Stimulated activated CD4-positive, alpha-beta T cell treated with anti-CD3 and anti-CD28 coated beads, Interleukin-1b, Interleukin-23, amount 100 ng/mL, for 24 hours (primary cell): ENCODE measurements at places on chromosomes 16 and 17.

- no peak for DNase-seq
Observed at GRCh38 chr17:79026376-79027273, 2.7 kb downstream of the C1QTNF1 start.

DNA sequence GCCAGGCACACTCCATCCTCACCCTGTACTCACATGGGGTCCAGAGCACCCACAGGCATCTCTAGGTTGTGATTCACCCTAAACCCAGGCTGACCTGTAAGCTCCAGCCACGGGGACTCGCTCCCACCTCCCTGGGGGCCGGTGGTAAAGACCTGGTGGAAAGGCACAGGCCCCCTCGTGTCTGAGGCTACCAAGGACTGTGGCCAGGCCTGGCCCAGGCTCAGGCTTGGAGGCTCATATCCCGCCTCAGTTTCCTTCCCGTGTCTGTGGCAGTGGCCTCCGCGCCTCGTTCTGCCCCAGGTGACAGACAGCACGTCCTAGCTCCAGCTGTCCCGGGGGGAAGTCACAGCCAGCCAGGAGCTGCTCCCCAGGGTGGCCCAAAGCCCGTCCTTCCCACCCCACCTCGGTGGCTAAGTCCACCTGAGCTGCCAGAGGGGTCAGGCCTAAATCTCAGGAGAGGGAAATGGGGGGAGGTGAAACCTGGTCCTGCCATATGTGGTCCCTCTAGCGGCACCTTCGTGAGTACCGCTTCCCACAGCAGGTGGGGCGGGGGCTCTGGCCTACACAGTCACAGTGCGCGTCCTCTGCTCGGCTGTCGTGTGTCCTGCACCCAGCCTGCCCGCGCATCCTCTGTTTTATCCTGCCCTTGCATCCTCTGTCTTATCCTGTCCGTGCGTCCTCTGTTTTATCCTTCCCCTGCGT is 12.6 kb downstream of the CDH15 start:
- no peak for DNase-seq

DNA sequence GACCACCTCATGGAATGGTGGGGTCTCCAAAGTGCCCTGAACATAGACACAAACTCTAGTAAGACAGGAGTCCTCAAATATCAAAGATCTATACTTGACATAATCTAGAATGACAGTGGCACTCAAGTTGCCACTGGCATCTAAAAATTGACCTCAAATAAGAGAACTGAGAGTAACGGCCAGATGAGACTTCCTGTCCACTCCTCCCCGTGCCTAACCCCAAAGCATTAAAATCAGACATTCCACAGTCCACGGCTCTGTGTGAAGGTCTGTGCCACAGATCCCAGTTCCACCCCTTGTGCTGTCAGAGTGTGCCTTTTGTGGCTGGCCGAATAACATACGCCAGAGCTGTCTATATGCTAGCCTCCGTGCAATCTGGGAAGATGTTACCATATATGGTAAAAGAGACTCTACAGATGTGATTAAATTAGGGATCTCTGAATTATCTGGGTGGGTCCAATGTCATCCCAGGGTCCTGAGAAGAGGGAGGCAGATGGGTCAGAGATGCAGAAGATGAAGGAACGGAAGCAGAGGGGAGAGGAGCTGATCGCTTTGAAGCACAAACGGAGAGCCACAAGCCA is 21.0 kb upstream of the EVPL start:
- no peak for DNase-seq

GRCh38 chr16:35188288-35189155 is 1729.1 kb downstream of the TP53TG3F start:
- DNase-seq = no peak

DNA sequence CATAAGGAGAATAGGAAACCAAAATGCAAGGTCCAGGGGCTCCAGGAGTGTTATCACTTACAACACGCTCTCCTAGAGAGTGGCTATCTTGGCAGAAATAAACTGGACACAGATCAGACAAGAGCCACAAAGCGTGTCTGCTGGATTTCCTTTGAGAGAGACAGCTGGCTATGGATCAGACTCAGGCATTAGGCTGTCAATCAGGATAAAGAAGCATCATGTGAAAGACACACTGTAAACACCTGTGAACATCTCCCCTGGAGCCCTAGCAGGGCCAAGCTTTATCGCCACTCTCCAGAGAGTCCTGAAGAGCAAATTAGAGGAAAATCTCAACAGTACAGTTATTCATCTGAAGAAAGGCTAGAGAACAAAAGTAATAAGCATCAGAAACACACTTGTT is 26.0 kb downstream of the SYCE1L start:
- no peak for DNase-seq

- no peak for DNase-seq
Observed at GRCh38 chr17:49987681-49988441, 7.2 kb downstream of the DLX3 start.

- DNase-seq = no peak
Observed at GRCh38 chr17:29110372-29110757, 67.4 kb downstream of the PIPOX start.

DNA sequence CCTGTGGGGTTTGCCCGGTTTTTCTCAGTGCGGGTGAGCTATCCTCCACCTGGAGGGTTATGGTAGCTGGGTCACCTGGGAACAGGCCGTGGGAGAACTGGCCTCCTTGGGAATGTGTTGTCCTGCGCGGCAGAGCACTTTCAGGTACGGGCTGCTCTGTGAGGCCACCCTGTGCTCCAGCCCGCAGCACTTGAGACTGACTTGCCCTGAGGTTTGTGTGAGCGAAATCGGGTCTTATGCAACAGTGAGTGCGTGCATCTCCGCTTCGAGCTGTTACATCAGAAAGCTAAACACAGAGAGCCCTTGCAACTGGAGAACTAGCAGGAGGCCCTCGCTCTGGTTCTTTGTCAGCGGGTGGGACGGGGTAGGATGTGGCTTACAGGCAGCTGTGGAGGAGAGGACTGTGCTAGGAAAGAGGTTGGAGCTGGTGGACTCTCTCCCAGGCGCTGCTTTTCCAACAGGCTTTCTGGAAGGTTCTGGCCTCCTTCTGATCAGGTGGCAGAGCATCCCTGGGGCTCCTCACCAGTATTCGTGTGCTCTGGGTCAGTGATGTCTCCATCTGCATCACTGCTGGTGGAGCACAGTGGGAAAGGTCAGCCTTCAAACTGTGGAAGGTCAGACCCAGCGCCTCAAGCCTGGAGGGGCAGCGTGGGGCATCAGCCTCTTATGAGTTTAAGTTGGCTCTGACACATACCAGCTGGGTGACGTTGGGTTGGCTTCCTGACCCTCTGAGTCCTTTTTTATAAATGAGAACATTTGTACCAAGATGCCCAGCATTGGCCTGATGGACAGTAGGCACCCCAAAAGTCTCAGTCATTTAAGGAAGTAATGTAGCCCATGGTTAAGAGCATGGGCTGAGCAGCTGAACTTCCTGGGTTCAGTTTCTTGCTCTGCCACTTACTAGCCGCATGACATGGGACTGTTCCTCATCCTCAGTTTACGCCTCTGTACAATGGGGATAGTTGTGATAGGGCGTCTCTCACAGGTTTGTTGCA is 76.3 kb downstream of the KSR1 start:
- DNase-seq = no peak

- no peak for DNase-seq
Observed at GRCh38 chr17:72715906-72716572, 376.4 kb downstream of the SLC39A11 start.

DNA sequence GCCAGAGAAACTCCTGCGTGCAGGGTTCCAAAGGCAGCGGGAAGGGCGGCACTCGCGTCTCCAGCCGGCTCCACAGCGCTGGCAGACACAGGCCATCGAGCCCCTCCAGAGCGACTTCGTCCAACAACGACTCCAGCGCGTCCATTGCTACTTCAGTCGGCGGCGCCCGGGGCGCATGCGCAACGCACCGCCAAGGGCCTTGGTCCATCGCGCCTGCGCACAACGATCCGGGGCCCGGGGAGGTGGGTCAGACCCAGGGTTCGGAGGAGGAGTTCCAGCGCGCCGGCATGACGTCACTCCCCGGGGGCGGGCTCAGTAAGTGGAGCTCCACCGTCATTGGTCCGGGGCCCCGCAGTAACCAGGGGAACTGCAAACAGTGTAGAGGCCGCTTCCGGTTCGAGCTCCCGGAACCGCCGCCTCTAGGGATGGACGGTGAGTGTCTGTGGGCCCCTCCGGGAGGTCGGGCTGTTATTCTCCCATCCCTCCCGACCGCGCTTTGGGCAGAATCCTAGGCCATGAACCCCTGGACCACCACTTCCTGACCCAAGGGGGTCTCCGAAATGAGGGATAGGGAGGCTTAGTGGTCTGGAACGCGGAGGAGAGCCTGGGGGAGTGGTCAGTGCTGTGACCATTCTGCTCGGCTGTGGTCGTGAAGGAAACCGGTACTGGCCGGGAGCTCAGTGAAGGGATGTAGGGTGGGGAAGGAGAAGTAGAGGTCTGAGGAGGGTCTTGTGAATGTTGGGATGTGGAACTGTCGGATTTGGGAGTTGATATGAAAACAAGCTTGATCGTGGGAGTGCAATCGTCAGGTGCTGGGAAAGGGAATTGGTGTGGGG is at the start of the genes GTF3C1 and KATNIP:
Gene GTF3C1, minus strand, starts transcription at position 168 of the 836 bp plus-strand sequence. Its CDS starts 23 bp downstream, at position 145.
Gene KATNIP, plus strand, starts transcription at position 399 of the 836 bp plus-strand sequence. Its CDS starts 27 bp downstream, at position 426.
- DNase-seq = peak; percentile 100

- DNase-seq = no peak
Observed at GRCh38 chr16:89822188-89823086, 5.8 kb upstream of the SPIRE2 start.

DNA sequence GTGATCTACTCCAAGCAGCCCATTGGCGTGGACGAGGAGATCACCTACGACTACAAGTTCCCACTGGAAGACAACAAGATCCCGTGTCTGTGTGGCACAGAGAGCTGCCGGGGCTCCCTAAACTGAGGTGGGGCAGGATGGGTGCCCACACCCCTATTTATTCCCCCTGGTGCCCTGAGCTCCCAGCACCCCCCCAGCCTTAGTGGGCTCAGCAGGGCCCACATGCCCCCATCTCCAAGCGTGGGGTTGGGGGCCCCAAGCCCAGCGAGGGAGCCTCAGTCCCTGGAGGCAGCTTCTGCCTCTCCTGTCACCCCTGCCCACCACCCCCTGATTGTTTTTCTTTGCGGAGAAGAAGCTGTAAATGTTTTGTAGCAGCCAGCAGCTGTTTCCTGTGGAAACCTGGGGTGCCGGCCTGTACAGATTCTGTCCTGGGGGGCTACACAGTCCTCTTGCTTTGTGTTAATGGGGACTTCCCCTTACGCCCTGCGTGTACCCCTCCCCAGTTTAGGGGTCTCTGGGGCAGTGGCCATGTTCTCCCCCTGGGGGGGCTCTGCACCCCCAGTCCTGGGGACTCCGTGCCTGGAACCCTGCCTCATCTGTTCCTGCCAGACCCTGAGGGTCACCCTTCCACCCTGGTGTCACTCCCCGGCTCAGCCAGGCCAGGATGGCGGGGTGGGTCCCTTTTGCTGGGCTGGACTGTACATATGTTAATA is 953 bp upstream of the HSD3B7 start:
- DNase-seq = no peak

- no peak for DNase-seq
Observed at GRCh38 chr16:87705771-87706277, 60.0 kb downstream of the KLHDC4 start.

- DNase-seq = no peak
Observed at GRCh38 chr16:15865742-15866141, 8.9 kb upstream of the MYH11 start.

DNA sequence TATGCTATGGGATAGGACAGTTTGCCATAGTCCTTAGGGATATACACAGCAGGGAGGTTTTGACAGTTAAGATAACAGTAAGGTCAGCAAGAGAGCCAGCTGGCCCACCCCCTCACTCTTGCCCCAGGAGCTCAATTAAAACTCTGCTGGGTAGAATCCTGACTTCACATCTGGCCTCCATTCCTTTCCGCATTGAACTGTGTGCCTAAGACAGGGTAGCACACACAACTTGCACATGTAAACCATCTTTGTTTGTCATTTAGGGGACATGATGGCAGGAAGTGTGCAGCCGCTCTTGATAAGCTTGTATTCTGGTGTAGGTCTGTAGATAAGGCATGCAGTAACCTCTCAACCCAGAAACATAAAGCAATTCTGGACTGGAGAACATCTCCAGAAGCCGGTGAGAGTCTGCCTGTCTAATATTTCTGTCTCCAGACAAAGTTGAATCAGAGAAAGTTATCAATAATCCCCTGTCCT is 5.2 kb downstream of the MINK1 start:
- no peak for DNase-seq

DNA sequence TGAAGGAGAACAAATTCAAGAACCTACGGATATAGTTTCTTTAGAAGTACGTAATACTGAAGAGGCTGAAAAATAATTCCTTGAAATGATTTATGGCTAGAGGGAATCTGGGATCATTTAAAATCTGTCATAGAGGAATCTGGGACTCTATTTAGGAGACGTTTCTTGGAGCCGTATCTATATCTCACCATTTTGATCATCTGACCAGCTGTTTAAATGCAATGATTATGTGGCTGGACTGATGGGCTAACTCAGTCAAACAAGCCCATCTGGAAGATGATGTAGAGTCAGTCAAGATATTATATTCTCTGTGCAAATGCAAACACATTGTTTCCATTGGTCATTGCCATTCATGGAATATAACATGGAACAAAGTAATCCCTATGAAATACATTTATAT is 467.7 kb upstream of the ZFHX3 start:
- no peak for DNase-seq

GRCh38 chr16:16861546-16861945 is 482.6 kb downstream of the NPIPA7 start:
- DNase-seq = peak; percentile 7

GRCh38 chr17:49434821-49435670 is 20.4 kb upstream of the PHB1 start:
- peak; percentile 23 for DNase-seq

GRCh38 chr17:17568772-17569195 is 22.7 kb downstream of the PEMT start:
- peak; percentile 11 for DNase-seq

- no peak for DNase-seq
Observed at GRCh38 chr16:78684030-78684611, 584.7 kb downstream of the WWOX start.

DNA sequence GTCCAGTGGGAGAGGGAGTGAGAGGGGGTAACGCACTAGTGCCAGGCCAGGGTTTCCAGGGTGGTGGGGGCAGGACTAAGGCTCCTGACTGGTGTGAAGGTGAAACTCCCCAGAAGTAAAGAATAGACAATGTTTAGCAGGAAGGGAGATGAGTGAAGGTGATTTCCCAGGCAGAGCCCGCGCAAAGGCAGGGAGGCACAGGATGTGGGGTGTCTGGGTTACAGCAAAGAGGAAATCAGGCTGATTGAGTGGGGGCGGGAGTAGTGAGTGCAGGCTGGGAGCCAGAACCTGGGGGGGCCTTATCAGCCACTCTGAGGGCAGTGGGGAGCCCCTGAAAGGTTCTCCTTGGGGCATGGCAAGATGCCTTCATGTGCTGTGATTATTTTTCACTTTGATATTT is 167.5 kb downstream of the UTP18 start:
- peak; percentile 20 for DNase-seq

- DNase-seq = no peak
Observed at GRCh38 chr16:17606460-17606859, 135.7 kb upstream of the XYLT1 start.
